ENCODE measurements at places on chromosomes 5 and 9. TPM values are rescaled to one million over a fixed set of nuclear protein-coding genes. Genes with fewer than 3 reads are reported as not detected.

- no peak for DNase-seq
Observed at GRCh38 chr9:126049088-126049487, 277.5 kb upstream of the MVB12B start.

The SGCD gene
- total RNA-seq, result not detected

- no peak for DNase-seq
Observed at GRCh38 chr9:124320062-124320973, 62.6 kb downstream of the NEK6 start.

DNA sequence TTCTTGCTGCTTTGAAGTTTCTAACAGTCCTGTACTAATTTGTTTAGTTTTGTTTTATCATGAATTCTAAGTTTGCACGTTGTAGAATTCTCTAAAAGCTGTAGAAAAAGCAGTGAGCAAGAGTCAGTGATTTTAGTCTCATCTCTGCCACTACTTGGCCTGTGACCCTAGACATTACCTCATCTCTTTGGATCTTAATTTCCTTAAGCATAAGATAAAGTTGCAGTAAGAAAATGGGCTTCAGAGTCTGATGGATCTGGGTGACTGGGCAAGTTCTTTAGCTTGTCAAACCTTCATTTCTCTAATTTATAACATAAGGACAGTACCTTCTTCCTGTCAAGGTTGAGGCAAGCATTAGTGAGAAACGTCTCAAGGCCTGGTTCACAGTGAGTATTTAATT, 247.9 kb downstream of the DMRT2 start:
- DNase-seq, result no peak

The RNF145 gene
- total RNA-seq, result 92.3 TPM

- DNase-seq, result no peak
Observed at GRCh38 chr9:125255781-125256391, 5.7 kb upstream of the GAPVD1 start.

The ASTN2 gene
- 2.2 TPM for total RNA-seq

DNA sequence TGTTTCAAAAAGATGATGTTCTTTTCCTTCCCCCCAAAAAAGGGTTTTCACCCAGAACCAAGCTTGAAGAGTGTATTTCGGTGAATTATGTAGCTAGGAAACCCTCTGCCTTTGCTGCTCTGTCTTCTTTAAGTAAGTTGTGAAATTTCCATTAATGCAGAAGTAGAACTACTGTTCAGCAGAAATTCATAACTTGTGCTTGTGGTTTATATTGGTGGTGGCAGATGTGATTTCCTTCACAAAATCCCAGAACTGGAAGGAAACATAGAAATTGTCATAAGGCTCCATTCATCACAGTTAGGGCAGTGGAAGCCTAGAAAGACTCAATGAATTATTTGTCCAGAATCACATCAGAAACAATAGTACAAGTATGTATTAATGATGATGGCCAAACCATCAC, 42.1 kb upstream of the DAB2 start:
- no peak for DNase-seq

GRCh38 chr5:114055318-114056184, 306.3 kb upstream of the KCNN2 start:
- DNase-seq, result no peak

DNA sequence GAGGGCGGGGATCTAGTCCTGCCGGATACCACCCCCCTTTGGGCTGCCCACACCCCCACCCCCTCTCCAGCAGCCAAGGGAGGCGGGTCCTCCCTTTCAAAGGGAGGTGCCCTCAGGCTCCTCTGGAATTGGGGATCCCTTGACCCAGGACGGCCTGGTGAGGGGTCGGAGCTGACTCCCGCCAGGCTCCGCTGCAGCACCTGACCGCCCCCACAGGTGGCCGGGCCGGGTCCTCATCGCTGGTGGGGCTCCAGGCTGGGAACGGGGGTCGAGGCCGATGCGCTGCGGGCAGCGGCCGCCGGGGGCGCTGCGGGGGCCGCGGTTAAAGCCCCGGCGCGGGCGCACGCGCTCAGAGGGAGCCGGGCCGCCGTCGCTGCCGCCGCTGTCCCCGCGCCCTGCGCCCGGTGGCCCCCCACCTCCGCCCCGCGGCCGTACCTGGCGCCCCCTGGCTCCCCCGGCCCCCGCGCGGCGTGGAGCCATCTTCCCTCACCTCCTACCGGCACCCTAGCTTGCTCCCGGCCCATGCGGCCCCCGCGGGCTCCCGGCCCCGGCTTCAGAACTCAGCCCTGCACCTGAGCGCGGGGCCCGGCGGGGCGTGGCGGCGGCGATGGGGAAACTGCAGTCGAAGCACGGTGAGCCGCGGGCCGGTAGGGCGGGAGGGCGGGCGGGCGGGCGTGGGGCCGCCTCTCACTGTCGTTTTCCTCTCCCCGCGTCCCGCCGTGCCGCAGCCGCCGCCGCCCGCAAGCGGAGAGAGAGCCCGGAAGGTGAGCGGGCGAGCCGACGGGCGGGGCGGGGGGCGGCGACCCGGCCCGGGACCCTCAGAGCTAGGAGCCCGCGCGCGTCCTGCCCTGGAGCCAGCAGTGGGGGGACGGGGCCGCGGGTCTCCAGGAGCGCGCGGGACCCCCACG, at the start of gene NKD2:
Gene NKD2, plus strand, starts transcription at position 352 of the 908 bp plus-strand sequence. Its CDS starts 256 bp downstream, at position 608.
- DNase-seq, result peak; percentile 58

- peak; percentile 59 for DNase-seq
Observed at GRCh38 chr9:136854113-136854841, 2.1 kb downstream of the MAMDC4 start.

DNA sequence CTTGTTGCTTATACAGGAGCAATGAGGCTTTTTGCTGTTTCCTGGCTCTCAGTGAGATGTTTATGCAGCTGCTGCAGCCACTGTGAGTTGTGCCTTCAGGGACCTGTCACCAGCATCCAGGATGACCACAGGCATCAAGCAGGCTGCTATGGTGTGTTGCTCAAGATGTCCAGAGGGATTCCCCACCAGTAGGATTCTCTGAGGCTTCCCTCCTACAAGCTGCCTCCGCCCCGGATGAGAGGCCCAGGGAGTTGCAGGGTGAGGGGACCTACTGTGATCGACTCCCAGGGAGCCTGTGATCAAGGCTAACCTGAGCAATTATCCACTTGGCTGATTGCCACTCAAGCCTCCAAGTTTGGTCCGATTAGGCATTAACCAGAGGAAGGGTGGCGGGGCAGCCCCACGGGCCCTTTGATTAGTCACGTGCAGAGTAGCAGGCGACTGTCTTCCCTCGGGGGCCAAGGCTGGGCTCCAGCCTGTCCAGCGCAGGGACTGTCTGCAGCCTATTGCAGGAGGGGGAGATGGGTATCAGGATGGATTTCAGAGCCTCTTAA, 1.8 kb upstream of the FAT2 start:
- no peak for DNase-seq

DNA sequence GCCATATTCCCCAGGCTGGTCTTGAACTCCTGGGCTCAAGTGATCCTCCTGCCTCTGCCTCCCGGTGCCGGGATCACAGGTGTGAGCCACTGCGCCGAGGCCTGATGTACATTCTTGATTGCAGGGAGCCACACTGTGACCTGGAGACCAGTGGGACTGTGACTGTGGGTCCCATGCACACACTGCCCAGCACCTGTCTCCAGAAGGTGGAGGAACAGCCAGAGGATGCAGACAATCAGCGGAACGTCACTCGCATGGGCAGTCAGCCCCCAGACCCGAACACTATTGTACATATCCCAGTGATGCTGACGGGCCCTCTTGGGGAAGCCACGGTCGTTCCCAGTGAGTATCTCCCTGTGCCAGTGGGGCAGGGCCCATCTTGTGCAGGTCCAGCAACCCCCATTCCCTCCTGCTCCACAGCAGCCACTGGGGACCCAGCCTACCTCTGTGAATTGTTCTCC, 147.3 kb downstream of the CACNA1B start:
- peak; percentile 39 for DNase-seq

The PTRH1 gene
- 12.8 TPM for total RNA-seq

The POLR3G gene
- 9.5 TPM for total RNA-seq

All from natural killer cell treated with Interleukin-12 subunit alpha and Interleukin-12 subunit beta and Interleukin-15 and Interleukin-18, amount 100 ng/mL, for 72 hours (primary cell).